ENCODE measurements at places on chromosomes 5 and 9.
A peak's percentile ranks its signal among the peaks of the same experiment; 100 is the strongest.

GRCh38 chr9:138016406-138017187 is 139.0 kb downstream of the CACNA1B start:
- DNase-seq: peak; percentile 65

GRCh38 chr9:136092353-136092650 is 2.8 kb downstream of the NACC2 start:
- peak; percentile 81 for DNase-seq

DNA sequence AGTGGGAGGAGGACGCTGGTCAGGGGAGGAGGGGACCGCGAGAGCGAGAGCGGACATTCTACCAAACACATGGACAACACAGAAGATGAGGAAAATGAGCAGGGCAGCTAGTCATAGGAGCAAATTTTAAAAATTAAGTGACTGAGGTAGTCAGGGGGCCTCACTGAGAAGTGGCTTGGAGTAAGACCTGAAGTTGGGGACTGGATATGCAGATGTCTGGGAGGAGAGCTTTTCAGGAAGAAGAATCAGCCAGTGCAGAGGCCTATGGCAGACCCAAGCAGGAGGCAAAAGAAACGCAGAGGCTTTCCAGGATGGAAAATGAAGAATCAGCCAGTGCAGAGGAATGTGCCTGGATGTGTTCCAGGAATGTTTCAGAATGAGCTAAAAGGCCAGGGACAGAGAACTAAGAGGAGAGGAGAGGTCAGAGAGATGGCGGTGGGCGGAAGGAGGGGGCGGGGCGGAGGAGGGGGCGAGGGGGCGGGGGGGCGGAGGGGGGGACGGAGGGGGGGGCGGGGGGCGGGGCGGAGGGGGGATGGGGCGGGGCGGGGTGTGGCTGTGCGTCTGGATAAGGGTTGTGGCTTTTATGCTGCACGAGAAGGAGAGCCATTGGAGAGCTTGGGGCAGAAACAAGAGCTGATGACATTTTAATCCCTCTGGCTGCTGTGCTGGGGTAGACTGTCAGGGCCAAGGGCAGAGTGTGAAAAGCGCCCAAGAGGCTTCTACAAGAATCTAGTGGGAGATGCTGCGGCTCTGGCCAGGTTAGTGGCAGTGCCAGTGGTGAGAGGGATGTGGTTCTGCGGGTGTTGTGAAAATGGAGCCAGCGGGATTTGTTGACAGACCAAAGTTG is 129.6 kb downstream of the KCNIP1 start:
- DNase-seq: peak; percentile 96

GRCh38 chr5:172941067-172941516 is 18.1 kb upstream of the RPL26L1 start:
- DNase-seq: no peak

- no peak for DNase-seq
Measured at GRCh38 chr5:143657647-143658285, 154.2 kb upstream of the HMHB1 start.

DNA sequence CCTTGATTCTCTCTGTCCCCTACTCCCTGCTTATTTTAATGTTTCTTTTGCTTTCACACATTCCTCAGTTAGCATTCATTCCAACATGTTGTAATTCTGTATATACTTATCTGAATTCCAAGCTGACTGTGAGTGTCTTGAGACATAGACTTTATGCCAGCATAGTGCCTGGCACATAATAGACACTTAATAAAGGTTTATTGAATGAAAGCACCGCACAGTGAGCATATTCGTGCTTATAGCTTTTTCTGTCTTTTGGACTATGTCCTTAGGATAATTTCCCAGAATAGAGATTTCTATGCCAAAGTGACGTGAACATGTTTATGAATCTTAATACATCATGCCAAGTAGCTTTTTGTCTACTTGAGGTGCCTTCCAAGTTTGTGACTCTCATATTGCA is 174.6 kb downstream of the CD180 start:
- DNase-seq: no peak

- DNase-seq: no peak
Measured at GRCh38 chr9:112831969-112832368, 58.7 kb downstream of the SLC46A2 start.

GRCh38 chr5:107799306-107799705 is 128.6 kb upstream of the EFNA5 start:
- no peak for DNase-seq

- DNase-seq: peak; percentile 58
Measured at GRCh38 chr5:103744159-103744558, 181.6 kb upstream of the NUDT12 start.

DNA sequence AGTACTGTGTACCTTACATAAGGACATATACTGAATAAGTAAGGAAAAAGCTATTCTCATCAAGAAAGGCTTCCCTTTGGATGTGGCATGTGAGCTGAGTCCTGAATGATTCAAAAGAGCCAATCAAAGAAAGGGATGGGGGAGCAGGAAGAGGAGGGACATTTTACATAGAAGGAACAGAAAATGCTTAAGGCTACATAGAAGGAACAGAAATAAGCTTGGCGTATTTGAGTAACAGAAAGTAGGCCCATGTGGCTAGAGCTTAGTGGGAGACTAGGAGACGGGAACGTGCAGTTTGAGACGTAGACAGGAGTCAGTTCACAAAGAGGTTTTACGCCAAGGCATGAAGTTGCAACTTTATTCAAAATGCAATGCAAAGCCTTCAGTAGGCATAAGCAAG is 126.3 kb downstream of the CEMIP2 start:
- DNase-seq: no peak

DNA sequence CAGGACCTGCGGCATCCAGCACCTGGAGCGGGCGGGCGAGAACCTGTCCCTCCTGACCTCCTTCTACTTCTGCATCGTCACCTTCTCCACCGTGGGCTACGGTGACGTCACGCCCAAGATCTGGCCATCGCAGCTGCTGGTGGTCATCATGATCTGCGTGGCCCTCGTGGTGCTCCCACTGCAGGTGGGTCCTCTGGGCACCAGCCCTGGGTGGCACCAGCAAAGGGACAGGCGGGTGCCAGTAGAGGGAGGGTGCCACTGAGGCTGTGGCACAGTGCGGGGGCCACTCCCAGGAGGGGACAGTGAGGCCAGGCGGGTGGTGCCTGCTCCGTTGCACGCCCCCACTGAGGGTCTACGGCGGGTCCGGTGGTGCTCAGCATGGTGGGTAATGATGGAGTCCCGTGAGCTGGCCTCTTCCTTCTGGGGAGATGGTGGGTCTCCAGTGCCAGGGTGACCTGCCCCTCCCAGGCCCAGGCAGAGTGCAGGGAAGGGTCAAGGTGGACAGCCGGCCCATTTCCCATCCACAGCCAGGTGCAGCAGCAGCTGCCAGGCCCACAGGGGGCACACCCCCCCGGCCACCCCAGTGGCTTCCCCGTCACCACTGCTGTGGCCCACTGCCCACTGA is 57.8 kb downstream of the KCNT1 start:
- DNase-seq: no peak

GRCh38 chr5:97388794-97389193 is 205.7 kb upstream of the RIOK2 start:
- DNase-seq: peak; percentile 48

GRCh38 chr5:36613771-36614656 is 7.6 kb downstream of the SLC1A3 start:
- no peak for DNase-seq

- no peak for DNase-seq
Measured at GRCh38 chr5:169219961-169220360, 81.0 kb downstream of the SLIT3 start.

DNA sequence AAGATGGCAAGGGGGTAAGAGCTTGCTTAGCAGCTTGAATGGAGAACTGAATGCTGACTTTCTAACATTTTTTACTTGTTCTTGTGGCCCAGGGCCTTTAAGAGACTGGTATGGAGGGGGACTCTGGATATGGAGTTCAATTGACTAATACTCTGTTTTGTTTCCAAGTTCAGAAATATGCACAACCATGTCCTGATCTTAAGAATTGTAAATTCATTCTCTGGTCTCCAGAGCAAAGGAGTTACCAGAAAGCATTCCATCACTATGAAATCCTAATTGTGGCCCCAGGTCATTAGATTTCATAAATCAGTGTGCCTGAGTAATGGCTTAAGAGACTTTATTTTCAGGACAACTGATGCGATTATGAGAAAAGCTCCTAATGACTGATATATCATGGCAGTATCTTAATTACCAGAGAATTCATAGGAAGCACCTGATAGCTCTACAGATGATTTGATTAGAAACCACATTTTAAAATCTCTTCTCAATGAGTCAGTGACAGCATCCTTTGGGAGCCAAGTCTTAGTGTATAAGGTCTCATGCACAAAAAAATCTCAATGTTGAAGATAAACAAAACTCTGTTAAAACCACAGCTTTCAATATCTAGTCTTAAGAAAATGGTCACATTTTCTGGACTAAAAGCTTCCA is 613.6 kb upstream of the KLF4 start:
- DNase-seq: no peak

- no peak for DNase-seq
Measured at GRCh38 chr9:94767331-94768072, 41.0 kb downstream of the AOPEP start.

DNA sequence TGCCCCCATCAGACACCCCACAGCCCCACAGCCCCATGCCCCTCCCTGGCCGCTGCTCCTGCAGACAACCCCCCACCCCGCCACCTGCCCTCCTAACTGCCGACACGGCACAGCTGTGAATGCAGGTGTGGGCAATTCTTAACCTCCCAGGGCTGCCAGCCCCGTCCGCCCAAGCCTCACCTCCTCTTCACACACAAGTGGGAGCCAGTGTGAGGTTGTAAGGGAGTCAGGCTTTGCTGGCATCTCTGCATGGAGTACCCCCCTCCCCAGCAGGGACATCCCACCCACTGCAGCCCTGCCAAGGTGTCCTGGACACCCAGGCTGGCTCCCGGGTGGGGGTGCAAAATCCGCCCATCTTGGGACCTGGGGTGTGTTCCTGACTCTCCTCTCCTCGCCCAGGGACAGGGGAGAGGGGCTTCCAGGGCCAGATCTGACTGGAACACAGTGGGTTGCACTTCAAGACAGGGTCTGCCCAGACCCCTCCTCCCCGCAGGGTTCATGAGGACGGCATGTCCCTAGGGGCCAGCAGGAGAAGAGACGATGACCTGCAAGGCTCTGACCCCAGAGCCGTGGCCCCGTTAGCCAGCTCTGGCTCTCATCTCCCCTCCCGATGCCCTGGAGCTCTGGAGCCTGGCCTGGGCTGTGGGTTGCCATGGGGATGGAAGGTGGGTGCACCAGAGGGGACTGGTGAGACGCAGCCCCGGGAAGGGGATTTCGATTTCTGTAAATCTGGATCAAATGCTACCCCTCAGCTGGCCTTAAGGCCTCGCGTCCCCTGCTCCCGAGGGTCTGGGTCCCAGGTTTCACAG is 34.4 kb downstream of the SARDH start:
- DNase-seq: peak; percentile 52

- no peak for DNase-seq
Measured at GRCh38 chr5:56964173-56964572, 12.2 kb upstream of the MIER3 start.

DNA sequence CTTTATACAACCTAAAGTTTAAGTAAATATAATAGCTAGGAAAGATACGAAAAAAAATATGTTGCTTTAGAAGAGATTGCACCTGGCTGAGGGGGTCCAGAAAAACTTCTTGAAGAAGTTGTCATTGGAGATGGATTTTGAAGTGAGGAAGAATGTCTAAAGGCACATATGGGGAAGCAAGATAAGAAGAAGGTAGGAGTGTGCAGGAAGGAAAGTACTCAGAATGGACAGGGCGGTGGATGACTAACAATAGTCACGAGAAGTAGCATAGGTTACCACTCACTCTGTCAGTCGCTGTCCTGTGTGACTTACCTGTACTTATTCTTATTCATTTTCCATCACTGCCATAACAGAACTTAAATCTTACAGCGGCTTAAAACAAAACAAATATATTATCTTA is 251.6 kb downstream of the GRIA1 start:
- no peak for DNase-seq

- DNase-seq: no peak
Measured at GRCh38 chr9:105037139-105037538, 109.2 kb upstream of the ABCA1 start.

DNA sequence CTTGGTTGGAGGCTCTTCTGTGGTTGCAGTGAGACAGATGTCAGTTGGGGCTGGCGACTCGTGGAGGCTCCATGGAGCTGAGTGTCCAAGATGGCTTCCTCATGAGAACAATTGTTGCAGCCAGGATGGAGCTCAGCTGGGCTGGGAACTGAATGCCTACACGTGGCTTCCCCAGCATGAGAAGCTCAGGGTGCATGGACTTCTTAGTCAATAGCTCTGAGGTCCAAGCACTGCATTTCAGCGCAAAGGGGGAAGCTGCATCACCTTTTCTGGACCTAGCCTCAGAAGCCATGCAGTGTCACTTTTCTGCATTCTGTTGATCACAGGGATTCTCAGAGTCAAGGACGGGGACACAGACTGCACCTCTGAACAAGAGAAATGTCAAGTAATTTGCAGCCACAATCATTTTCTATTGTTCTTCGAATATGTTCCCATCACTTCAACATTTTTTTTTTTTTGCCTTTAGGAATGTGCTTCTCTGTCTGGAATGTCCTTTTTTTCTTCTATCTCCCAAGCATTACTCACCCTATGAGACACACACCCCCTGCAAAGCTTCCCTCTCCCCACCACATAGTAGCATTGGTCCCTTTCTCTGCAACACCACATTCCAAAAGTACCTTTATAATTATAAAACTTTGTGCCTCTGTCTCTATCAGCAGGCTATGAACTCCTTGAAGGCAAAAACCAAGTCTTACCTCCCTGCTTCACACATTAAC is 57.5 kb upstream of the STK32A start:
- peak; percentile 15 for DNase-seq

DNA sequence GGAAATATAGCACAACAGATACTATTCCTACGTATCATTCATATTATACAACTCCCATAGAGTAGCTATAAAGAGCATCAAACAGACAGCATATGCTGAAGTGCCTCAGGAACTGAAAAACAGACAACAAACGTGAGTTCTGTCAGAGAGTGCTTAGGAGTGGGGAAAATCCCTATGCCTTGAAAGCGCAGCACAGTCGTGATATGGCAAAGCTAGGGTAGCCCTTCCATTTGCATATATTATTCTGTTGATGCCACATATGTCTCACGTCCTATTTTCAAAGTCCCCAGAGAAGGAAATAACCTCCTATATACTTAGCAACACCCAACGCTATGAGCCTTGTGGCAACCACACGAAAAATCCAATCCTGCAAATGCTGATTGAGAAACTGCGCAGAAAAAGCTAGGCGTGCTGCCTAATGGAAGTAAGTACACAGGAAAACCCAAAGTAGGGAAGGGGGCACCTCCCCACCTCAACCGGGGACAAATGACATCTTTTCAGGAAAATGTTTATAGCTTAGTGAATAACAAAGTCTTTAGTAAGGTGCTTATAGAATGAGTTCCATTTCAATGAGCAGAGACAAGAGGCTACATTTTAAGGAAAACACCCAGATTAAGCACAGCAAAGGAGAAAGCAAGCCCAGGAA is 105.1 kb downstream of the MED10 start:
- no peak for DNase-seq

- DNase-seq: peak; percentile 35
Measured at GRCh38 chr9:92664394-92665152, 5.4 kb downstream of the IPPK start.

Measured in osteoblast (primary cell).